ENCODE measurements at places on chromosomes 12 and 14. TPM values are rescaled to one million over a fixed set of nuclear protein-coding genes. Genes with fewer than 3 reads are reported as not detected.

The HCAR3 gene
- total RNA-seq, result not detected

The USP44 gene
- 20.0 TPM for total RNA-seq

The KLRC4 gene
- not detected for total RNA-seq

The GLI1 gene
- 1.3 TPM for total RNA-seq

- H3K4me1 ChIP-seq, result peaks cover 43% of the 10 kb centered on the region
- peak; percentile 80 for DNase-seq
- peak within 1 kb of the TSS; percentile 95 for H3K4me3 ChIP-seq
- peak within 1 kb of the TSS; percentile 100 for H3K27ac ChIP-seq
- H3K36me3 ChIP-seq, result no peaks in the 10 kb centered on the region
- H3K27me3 ChIP-seq, result peaks cover 15% of the 10 kb centered on the region
Observed at GRCh38 chr12:109998904-109999648, at the start of gene ANKRD13A. Gene ANKRD13A, plus strand, starts transcription at chr12:109999430. Its CDS starts 259 bp downstream, at chr12:109999689.

DNA sequence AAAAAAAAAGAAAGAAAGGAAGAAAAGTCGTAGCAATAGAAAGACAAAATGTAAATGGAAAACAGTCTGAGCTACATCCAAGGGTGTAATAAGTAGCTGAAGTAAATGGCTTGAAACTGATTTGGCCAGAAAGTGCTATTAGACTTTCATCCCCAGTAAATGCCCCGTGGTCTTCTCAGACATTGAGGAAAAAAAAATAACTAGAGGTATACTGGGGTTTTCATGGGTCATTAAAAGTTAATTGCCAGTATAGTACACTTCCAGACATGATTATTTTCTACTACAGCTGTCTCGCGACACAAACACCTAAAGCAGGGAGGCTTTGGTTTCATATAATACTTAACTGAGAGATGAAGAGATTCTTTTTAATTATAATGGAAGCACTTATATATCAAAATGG, 271.9 kb downstream of the CPNE8 start:
- no peak overlapping the region for H3K4me3 ChIP-seq
- H3K27ac ChIP-seq, result no peak overlapping the region
- no peak for DNase-seq
- H3K4me1 ChIP-seq, result no peaks in the 10 kb centered on the region
- H3K36me3 ChIP-seq, result no peaks in the 10 kb centered on the region

Measured in neural crest cell (in vitro differentiated cells).